ENCODE measurements at places on chromosomes 6 and 20. TPM values are rescaled to one million over a fixed set of nuclear protein-coding genes. Genes with fewer than 3 reads are reported as not detected.
A peak's percentile ranks its signal among the peaks of the same experiment; 100 is the strongest.

- no peak for DNase-seq
Observed at GRCh38 chr20:11173916-11174315, 500.1 kb upstream of the JAG1 start.

TP53TG5 gene
- total RNA-seq: not detected

- DNase-seq: no peak
Observed at GRCh38 chr6:168261234-168261633, 58.3 kb downstream of the DACT2 start.

DNA sequence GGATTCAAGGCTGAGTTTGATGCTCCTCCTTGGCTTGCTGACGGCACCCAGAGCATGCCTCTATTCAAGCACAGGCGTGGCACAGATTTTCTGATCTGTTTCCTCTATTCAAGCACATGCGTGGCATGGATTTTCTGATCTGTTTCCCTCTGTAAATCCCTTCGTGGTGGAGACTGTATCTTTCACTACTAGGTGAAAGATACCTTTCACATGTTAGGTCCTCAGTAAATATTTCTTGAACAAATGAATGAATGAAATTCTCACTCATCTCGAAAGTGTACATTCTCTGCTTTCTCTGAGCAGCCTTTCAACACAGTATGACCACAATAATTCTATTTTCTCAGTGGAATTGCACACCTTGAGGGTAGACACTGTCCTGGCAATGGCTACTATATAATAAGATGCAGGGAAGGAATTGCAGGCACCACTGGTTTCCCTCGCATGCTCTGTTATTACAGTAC lies 72.6 kb upstream of the F13A1 start:
- no peak for DNase-seq

SPEF1 gene
- total RNA-seq: 0.54 TPM

TRIM31 gene
- 3.0 TPM for total RNA-seq

CDYL gene
- 74.2 TPM for total RNA-seq

GRCh38 chr6:105113422-105113821 lies 66.4 kb downstream of the POPDC3 start:
- no peak for DNase-seq

PPP1R16B gene
- 0.07 TPM for total RNA-seq

- DNase-seq: no peak
Observed at GRCh38 chr6:113050979-113051378, 703.8 kb downstream of the RFPL4B start.

DNA sequence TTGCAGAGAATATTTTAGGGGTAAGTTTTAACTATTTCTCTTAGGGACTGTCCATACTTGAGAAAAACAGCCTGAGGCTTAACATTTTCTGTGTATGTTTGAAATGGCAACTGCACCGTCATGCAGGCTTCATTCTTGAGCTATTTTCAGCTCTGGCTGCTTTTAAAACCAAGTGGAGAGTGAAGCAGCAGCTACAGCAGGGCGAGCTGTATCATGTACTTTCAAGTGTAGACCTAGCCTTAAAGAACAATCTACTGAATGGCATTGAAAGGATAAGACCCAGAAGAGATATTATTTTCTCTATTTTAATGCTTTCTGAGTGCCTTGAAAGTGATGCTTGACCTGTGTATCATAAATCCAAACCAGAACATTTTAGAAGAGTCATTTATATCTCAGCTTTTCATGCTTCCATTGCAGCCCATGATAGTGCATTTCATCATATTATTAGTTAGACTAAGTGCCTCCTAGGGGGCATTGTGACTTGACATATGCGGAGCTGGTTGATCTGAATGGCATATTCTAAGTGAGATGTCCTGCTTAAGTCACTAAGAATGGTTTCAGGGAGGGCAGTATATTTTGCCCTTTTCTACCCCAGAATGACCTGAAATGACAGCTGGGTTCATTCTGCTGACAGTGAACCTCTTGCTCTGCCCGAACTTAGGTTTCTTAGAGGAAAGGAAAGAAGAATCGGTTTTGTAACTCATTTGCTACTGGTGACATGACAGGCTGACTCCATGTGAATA lies 85.3 kb downstream of the NKAIN2 start:
- DNase-seq: no peak

DNA sequence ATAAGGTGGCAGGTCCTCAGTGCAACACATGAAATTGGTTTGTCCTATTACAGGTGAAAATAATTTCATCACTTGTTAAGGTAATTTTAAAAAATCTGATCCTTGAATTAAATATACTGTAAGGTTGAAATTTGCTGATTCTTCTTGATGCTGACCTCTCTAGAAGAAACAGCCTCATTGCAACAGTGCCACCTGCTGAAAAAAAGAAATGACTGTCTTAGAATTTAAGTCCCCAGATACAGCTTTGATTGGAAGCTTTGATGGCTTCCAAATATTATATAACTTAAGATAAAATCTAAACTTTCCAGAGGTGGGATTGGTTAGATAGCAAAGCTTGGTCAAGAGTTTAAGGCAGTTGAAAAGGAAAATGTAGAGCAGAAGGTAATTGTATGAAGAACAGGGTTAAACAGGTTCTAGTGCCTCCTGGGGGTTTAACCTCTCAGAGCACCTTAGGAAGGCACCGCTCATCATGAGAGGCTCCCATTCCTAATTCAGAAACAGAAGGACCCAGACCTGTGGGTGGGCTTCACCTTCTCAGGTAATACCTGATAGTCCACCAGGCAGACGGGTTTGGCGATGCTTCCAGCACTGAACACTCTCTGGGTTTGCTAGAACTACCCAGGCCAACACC lies 401.0 kb downstream of the PAX1 start:
- peak; percentile 35 for DNase-seq

DNA sequence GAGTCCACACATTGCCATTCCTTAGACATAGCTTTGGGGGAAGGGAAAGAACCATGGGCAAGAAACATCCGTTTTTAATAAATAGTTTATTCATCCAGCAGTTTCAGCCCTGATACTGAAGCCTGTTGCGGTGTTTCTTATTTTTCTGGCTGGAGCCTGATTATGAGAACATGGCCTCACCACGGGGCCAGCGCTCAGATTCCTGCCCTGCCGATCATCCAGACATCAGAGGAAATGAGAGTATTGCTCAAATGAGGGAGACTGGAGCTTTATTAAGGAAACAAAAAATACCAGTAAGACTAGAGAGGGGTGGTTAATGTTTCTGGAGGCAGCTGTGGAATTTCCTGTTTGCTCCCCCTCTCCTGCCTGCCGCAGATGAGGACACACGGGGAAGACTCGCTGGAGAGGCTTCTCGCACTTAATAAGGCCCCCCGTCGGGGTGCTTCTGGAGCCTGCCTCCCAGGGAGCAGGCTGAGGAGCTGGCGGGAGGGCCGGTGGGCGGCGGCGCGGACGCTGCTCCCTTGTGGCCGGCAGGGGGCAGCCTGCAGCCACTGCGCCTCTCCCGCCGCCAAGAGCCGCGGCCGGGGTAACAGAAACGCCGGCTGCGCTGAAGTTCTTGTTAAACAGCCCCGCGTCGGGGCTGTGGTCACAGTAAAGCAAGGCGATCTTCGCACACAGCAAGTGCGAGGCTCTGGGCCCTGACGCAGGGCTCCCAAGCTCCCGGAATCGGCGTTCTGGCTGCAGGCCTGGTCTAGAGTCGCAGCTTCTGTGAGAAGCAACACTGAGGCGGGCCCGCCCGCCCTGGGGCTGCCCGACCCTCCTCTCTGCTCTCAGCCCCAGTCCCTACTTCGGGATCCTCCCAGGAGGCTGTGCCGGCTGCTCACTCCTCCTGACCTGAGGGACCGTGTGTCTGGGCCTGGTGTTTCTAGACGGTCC lies 17.5 kb downstream of the LEMD2 start:
- DNase-seq: peak; percentile 86

EBF4 gene
- 9.6 TPM for total RNA-seq

GRCh38 chr6:92906385-92906784 lies 513.0 kb downstream of the EPHA7 start:
- no peak for DNase-seq

DNA sequence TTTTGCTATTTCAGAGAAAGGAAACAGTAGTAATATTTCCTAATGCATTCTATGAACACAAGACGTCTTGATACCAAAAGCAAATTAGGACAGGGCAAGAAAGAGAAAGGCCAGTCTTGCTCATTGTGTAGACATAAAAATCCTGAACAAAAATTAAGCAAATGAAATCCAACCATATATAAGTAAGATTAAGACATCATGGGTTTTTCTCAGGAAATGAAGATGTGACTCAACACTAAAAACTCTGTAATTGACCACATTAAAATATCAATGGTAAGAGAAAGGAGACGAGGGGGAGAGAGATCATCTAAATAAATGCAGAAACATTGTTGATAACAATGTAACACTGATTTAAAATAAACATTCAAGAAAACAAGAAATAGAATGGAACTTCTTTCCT lies 205.4 kb downstream of the SOD2 start:
- no peak for DNase-seq

GRCh38 chr20:41692479-41693135 lies 74.4 kb upstream of the CHD6 start:
- peak; percentile 77 for DNase-seq

SEL1L2 gene
- total RNA-seq: not detected

DNA sequence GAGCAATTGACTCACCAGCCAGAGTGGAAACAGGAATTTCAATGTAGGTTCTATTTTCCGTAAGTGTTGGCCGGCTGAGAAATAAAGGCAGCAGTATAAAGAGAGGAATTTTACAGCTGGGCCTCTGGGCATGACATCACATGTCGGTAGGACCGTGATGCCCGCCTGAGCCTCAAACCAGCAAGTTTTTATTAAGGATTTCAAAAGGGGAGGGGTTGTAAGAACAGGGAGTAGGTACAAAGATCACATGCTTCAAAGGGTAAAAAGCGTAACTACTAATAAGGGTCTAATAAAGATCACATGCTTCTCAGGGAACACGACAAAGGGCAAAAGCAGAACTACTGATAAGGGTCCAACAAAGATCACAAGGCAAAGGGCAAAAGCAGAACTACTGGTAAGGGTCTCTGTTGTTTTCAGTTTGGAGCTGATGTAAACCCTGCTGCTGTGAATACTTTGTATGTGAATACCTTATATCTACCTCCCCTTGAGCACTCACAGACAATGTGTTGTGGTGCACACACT lies 9.0 kb upstream of the TULP4 start:
- no peak for DNase-seq

GRCh38 chr20:2918096-2919049 lies 45.1 kb downstream of the PTPRA start:
- no peak for DNase-seq

DNA sequence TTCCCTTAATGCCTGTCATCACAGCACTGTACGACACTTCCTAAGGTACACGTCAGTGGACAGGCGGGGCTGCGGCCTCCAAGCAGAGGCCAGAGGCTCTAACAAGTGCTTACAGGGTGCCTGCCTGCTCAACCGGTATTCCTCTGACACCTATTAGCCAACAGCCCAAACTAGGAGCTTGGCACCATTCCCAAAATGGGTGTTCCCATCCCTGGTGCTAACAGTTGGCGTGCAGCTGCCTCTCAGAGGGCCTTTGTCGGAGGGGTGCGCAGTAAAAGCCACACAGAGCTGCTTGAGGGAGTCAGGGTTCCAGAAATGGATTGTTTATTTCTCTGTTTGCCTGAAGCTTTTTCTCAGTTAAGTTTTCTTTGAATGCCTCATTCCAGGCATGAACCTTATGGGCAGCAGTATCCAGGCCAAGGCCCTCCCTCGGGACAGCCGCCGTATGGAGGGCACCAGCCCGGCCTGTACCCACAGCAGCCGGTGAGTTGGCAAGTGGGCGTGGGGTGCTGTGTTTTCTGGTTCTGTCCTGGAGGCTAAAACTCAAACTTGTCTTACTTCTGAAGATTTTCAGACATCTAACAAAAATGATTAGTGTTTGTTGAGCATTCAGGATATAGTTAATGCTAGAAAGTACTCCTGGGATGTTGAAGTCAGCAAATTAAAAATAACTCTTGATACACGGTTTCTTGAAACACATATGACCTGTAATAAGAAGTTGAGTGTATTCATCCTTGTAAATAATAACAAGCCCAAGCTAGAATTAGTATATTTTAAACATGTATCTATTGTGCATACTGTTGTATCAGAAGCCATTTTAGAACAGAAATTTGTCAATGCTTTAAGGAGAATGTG lies 124.7 kb downstream of the TMEM242 start:
- DNase-seq: no peak

DNA sequence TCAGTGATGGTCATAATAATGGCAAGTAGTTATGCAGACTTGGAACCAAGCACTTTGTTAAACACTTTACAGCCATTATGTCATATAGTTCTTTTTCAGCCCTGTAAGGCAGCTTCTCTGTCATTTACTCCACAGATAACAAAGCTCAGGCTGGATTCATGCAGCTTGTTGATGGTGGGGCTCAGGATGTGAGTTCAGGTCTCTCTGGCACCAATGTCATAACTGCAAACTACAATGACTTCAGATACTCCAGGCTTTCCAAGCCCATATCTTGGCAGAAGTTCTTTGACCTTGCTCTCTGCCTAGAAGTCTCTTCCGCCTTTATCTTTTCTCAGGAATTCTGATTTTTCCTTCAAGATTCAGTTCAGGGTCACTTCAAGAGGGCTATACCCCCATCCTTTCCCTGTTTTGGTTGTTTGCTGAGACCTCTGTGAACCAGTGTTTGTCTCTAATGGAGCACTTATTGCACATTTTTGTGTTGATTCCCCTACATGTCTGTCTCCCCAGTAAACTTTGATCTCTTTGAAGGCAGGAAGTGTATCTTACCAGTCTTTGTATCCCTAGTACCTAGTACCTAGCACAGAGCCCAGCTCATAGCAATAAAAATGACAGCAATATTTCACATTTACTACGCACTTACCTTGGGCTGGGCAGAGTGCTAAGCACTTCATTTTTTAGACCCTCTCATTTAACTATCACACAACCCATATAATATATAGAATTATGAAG lies 19.7 kb upstream of the EFHC1 start:
- no peak for DNase-seq

GRCh38 chr6:116741571-116741970 lies 23.9 kb downstream of the FAM162B start:
- no peak for DNase-seq

FOXQ1 gene
- 13.6 TPM for total RNA-seq

- DNase-seq: no peak
Observed at GRCh38 chr6:119145111-119145510, 66.6 kb upstream of the FAM184A start.

DNA sequence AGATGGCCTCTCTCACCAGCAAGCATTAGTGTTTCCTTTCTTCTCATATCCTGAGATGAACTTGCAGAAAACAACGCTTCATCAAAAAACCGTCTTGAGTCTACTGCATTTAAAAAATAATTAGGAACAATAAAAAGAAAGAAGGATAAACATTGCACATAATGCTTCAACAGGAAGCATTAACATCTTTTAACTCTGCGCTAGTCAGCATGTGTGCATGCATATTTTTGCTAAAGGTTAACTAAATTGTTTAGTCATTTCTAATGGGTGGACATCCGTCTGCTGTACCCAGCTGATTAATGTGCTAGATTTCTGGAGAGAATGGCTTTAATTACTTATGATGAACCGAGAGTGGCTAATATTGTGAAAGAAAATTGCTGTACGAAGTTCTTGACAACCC lies 349.3 kb downstream of the SOX4 start:
- peak; percentile 77 for DNase-seq

BPIFB6 gene
- total RNA-seq: not detected

- no peak for DNase-seq
Observed at GRCh38 chr6:51562198-51562597, 525.2 kb downstream of the PKHD1 start.
